ENCODE measurements at places on chromosomes 4 and X.

DNA sequence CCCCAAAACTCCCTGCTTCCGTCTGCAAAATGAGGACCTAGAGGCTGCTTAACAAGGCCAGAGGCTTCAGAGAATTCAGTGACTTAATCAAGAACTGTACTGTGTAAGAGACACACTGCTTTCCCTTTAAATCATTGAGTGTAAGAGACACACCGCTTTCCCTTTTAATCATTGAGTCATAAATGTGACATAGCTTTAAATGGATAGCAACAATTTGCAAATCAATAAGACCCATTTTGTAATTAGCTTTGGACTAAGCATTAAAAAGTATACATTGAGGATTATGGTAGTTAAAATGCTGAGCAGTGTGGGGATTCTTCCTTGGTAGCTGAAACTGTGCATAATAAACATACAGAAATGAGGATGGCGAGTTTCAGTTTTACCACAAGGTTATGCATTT is 31.8 kb downstream of the ARX start:
- no peak for DNase-seq

- DNase-seq, result no peak
Observed at GRCh38 chrX:101986586-101986985, 54.8 kb upstream of the ZMAT1 start.

GRCh38 chr4:41436419-41436818 is 101.5 kb upstream of the LIMCH1 start:
- no peak for DNase-seq

DNA sequence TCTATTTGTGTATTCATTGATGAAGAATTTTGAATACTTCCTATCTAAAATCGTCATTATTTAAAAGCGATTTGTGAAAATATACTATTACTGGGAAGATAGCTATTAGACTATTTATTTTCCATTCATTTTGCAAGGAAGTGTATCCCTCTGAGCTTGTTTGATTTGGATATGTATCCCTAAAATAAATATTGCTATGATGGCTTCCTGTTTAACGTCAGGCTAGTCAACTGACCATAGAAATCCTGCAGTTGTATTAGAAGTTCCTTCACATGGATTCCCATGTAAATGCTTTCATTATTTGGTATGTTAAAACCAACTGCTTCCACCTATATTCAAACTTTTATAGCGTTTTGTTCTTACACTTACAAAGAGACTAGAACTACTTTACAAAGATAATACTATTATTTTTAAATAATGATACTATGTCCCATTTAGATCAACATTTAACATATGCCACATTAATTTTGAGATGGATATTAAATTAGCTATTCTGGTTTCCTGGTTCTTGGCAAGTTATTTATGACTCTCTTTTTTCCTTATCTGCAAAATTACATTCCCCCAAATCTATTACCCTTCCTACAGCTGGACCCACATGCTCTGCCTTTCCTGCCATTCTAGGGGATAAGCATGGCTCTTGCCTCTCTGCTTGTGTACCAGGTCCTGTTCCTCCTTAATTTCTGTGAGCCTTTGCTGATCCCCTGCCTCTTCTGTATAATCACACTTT is 26.7 kb upstream of the PDE5A start:
- no peak for DNase-seq

DNA sequence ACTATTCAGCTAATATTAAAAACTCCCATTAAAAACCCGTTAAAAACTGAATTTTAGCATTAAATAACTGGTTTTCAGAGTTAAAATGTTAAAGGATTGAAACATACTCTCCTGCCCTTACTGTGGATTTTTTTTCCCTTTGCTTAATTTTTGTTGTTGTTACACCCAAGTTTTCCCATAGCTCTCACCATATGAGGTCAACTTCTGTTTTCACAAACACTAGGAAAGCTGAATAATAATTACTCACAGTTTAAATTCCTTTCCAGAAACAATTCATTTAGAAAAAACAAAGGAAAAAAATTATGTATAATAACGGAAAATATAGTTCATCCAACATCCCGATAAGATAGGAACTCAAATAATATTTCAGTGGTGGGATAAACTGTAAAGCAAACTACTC is 129.0 kb downstream of the PPP3CA start:
- no peak for DNase-seq

- DNase-seq, result no peak
Observed at GRCh38 chr4:96009427-96010119, 169.7 kb downstream of the PDHA2 start.

DNA sequence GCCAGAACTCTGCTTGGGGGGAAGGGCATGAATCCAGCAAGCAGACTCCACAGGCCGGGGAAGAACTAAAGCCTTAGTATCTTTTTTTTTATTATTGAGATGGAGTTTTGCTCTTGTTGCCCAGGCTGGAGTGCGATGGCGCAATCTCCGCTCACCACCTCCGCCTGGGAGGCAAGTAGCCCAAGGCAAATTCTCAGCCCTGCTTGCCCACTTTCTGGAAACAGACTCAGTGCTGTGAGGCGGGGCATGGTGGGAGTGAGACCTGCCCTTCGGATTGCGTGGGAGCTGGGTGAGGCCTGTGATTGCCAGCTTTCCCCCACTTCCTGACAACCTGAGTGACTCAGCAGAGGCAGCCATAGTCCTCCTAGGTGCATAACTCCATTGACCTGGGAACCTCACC is 348.8 kb downstream of the GASK1B start:
- no peak for DNase-seq

GRCh38 chrX:1164322-1165288 is 47.8 kb downstream of the CRLF2 start:
- DNase-seq, result no peak

GRCh38 chrX:15739886-15740285 is 1.8 kb downstream of the CA5B start:
- no peak for DNase-seq

- DNase-seq, result no peak
Observed at GRCh38 chr4:171340258-171340657, 472.9 kb upstream of the GALNTL6 start.

DNA sequence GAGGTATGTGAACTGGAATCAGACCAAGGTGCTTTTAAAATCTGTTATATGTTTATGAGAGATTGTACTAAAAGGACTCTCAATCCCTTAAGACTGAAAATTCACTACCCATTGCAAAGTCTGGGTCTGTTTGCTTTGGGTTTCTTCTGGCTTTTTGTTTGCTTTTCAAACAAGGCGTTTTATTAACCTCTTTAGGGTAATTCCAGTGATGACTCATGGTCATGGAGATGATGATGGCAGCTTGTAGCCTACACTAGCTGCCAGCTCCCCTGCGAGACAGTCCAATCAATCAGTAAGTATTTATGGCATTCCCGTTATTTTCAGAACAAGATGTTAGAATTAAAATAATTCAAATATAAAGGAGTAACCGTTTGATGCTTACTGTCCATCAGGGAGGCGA is 643.8 kb upstream of the FTHL17 start:
- no peak for DNase-seq

DNA sequence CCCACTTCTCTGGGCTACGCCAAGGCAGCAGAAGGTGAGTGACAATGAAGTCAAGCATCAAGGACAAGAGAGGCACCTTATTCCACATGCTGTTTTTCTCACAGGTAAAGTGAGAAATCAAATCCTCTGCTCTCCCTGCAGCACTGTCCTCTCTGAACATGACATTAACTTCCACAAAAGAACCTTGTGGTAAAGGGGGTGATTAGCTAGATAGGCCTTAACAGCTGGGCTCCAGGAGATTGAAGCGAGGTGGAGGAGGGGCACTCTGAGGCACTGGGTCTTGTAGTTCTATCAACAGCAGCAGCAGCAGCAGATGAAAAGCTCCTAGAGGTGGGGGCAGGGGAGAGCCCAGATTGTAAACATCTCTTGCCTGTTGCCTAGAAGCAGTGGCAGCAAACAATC is 96.8 kb upstream of the CXXC4 start:
- DNase-seq, result no peak

DNA sequence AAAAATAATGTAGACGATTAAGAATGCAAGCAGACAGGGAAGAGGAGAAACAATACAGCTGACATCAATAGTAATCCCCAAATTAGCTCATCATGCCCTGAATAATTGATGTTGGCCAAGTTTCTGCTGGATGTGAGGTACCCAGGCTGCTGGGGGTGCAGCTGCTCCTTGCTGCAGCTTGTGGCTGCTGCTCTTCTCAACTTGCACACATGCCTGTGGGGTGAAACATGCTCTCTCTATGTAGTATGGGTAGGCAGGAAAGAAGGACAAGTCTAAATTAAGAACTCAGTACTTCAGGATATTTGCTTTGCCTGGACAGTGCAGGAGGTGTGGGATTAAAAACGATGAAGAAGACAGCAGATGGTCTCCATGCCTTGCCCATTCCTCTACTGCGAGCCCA is 16.7 kb downstream of the EDA2R start:
- no peak for DNase-seq

GRCh38 chr4:93814722-93815121 is 13.8 kb upstream of the ATOH1 start:
- no peak for DNase-seq

DNA sequence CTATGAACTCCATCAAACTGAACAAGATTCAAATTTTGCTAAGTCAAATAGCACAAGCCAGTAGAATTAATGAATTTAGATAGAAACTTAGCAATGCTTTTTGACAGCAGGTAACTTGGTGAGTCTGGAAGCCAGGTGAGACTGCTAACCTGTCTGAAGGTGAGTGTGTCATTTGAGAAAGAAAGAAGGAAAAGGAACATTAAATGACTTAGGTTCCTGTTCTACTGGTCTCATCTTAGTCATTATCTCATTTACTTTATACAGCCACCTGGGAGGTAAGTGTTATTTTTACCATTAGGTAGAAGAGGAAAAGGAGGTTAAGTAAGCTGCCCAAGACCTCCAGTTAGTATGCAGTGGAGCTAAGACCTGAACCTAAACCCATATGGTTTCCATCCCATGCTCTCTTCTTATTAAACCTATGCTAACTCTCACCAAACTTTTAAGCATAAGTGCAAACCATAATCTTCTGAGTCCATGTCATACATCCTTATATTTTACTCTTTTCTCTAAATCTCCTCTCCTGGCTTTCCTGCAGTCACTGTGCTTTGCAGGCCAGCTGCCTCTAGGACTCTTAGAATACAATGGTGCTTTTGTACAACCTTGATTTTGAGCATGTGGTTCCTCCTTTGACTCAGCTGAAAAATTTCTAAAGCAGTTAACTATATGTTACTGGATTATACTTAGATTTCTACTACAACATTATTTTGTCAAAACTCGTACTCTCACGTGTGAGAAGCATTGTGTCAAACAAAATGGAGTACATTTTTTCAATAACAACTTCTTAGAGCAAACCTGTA is 68.5 kb downstream of the ATP10D start:
- DNase-seq, result no peak

GRCh38 chrX:30607155-30607554 is 29.6 kb upstream of the TASL start:
- no peak for DNase-seq

DNA sequence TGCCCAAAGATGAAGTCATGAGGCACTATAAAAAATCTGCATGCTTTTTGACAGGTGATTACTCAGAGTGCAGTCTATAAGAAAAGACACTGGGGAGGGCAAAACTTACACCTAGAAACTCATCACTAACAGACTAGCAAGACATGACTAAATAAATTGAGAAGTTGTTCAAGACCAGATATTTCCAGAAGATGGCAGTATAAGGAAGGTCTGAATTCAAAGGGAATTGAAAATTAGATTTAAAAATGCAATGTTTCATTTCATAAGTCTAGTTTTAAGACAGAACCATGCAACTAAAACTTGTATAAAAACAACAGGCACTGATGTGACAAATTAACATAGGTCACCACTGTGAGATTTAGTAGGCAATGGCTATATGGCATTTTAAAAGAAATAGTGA is 232.5 kb upstream of the POF1B start:
- no peak for DNase-seq

- no peak for DNase-seq
Observed at GRCh38 chrX:53421125-53421524, 1.3 kb downstream of the SMC1A start.

- no peak for DNase-seq
Observed at GRCh38 chr4:2103843-2104547, 44.9 kb downstream of the NAT8L start.

DNA sequence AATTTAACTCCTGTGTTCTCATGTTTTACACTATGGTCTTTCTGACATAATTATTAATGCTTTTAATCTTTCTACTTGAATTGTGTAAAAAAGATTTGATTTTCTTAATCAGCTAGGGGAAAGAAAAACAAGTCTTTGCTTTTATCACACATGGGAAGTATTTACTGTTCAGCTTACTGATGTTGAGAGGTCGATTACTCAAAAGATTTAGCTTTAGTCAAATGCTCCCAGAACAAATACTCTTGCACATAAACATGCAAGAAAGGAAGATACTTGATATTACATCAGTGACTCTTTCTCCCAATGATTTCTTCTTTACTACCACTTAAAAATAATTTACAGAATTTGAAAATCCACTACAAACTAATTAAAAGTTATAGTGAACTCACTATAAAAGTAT is 198.3 kb upstream of the FAT4 start:
- DNase-seq, result no peak

GRCh38 chr4:108838451-108838850 is 75.6 kb upstream of the ETNPPL start:
- no peak for DNase-seq

DNA sequence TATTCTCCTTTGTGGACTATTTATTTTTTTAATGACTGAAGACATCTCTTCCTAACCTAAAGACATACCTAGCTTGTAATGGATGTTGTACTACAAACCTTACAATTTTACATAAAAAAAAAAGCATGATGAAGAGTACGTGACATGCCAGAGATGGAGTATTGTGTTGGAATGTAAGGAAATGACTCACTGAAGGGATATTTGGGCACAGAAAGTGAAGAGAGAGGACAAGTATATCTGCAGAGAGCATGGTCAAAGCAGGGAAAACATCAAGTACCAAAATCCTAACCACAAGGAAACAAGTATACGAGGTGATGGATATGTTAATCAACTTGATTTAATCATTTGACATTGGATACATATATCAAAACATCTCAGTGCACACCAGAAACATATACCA is 1051.4 kb upstream of the PRKX start:
- no peak for DNase-seq

DNA sequence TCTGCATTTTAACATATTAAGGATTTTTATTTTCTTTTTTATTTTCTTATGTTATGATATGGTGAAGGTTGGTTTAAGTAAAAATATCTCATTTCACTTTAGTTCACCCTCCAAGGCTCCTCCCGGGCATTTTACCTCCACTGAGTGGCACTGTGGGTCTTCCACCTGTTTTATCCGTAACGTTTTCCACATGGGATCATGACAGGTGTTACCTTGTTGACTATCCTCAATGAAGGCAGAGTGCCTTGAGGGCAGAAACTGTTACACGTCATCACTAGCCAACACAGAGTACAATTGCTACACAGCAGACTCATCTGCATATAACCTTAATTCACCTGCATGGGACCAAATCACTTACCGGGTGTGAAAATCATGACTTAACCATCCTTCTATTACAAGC is 105.8 kb downstream of the GEMIN8 start:
- DNase-seq, result no peak

DNA sequence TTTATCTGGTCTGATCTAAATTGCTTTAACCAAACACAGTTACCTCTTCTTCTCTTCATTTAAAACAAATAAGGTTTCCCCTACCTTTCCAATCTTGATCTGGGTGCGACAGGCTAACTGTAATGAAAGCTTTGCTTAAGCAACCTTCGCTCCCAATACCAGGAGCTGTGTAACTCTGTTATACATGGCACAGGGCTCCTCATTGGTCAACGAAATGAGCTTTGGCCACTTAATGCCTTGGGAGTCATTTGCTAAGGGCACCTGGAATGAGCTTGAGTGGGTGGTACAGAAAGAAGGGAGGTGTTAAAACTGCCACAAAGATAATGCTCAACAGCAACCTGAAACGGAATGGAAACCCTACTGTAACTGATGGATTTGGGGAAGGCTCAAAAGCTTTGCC is 140.5 kb downstream of the CHRNA9 start:
- DNase-seq, result no peak

All from vagina (tissue), 2 donors.